Bronchial epithelial cell (primary cell): ENCODE measurements at places on chromosomes 4 and X. TPM values are rescaled to one million over a fixed set of nuclear protein-coding genes. Genes with fewer than 3 reads are reported as not detected.

Gene TNIP3
- total RNA-seq: not detected in 2 replicates

Gene NIPAL1
- 6.6 and 9.3 TPM in 2 replicates for total RNA-seq

Gene SH3RF1
- total RNA-seq: 9.0 and 14.0 TPM in 2 replicates

Gene CAPN6
- not detected in 2 replicates for total RNA-seq

Gene BEX1
- total RNA-seq: not detected in 2 replicates

Gene C4orf33
- 4.7 and 6.6 TPM in 2 replicates for total RNA-seq

- DNase-seq: no peak
Measured at GRCh38 chrX:68717663-68718442, 70.4 kb downstream of the STARD8 start.

GRCh38 chr4:143538979-143539669, 25.6 kb downstream of the SMARCA5 start:
- no peak for DNase-seq

GRCh38 chr4:123853651-123854050, 457.1 kb downstream of the SPRY1 start:
- no peak for DNase-seq

DNA sequence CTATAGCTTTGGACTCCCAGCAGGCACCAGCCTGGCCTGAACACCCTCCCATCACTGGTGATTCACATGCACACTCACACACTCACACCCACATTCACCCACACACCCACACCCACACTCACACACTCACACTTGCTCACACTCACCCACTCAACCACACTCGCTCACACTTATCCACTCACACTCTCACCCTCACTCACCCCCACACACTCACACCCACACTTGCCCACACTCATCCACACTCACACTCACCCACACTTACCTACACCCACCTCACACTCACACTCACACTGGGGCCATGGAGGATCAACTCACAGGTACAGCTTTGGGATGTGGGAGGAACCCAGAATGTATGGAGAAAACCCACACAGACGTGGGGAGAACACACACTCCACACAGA, 548.2 kb upstream of the FAT1 start:
- DNase-seq: no peak

- DNase-seq: no peak
Measured at GRCh38 chrX:120262859-120263708, 12.5 kb downstream of the ZBTB33 start.

DNA sequence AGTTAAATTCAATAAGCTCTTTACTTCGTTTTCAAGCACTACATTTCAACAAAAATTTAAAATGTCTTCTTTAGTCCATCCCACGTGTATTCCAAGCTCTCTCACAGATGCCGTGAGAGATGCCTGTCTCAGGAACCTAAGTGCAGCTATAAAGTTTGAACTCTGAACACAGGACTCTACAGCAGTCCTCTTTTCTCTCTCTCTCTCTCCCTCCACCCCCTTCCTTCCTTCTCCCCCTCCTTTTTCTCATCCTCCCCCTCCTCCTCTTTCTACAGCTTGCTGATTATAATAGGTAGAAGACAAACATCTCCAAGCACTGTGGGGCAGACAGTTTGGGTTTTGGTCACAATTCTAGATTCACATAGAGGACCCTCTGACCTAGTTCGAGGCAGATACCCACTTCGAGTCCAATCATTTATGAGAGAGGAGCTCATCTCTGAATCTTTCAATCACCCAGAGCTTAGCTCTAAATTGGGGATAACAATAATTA, 31.5 kb upstream of the DCLK2 start:
- no peak for DNase-seq
